Hepatocyte (in vitro differentiated cells): ENCODE measurements at places on chromosomes 2 and 18. TPM values are rescaled to one million over a fixed set of nuclear protein-coding genes. Genes with fewer than 3 reads are reported as not detected.

GRCh38 chr2:165432234-165432966, 37.1 kb upstream of the CSRNP3 start:
- no peak for DNase-seq
- H3K27me3 ChIP-seq: no peaks in the 10 kb centered on the region
- H3K36me3 ChIP-seq: no peaks in the 10 kb centered on the region

TXNDC2 gene
- total RNA-seq: 0.08 TPM in 1 of 2 replicates, not detected in the other

STARD6 gene
- not detected in 2 replicates for total RNA-seq

DNA sequence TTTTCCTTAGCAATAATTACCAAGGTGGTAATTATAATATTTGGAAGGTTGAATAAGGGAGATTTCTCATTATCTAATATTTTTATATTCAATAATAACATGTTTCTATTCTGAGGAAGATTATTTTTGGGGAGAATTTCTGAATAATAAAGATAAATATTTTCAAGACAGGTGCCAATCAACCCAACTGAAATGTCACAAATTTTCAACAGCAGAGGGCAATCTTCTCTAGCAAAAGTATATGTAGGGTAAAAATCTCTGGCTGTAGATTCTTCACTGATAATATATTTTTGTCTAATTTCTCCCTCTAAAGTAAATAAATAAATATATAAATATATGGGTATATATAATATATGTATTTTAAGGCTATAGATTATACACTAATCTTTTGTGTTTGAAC, 1187.2 kb upstream of the CRIM1 start:
- H3K4me1 ChIP-seq: no peaks in the 10 kb centered on the region
- H3K27ac ChIP-seq: no peak overlapping the region
- DNase-seq: no peak
- no peaks in the 10 kb centered on the region for H3K27me3 ChIP-seq
- H3K4me3 ChIP-seq: no peak overlapping the region

DNA sequence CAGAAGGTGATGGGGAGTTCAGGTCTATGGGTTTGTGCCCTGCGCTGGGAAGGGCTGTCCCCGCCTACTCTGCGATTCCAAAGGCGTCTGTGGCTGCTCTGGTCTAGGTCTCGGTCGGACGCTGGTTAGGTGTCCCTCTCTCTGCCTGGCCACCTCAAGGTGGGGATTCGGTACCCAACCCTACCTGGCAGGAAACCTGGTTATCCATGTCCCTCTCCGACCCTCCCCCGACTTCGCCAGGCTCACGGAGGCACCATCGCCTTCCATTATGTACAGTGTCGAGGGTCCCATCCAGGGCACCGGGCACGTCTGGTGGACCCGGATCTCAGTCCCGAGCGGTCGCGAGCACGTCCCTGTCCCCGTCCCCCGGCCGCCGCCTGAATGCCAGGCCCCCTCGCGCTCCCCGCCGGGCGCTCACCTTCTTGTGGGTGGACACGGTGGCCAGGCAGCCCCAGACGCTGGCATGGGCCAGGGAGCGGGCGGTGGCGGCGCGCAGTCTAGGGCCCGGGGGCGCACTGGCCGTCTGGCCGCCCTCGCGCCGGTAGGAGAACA, 628 bp downstream of the CREG2 start:
- no peaks in the 10 kb centered on the region for H3K36me3 ChIP-seq
- H3K27ac ChIP-seq: no peak overlapping the region
- peaks cover 58% of the 10 kb centered on the region for H3K27me3 ChIP-seq
- no peaks in the 10 kb centered on the region for H3K4me1 ChIP-seq
- H3K4me3 ChIP-seq: peak overlapping the region; percentile 58

- no peak for DNase-seq
- H3K27me3 ChIP-seq: no peaks in the 10 kb centered on the region
- H3K4me1 ChIP-seq: no peaks in the 10 kb centered on the region
- H3K4me3 ChIP-seq: no peak overlapping the region
These were observed 23.9 kb downstream of the PTPRM start for GRCh38 chr18:7590826-7591560.

GRB14 gene
- total RNA-seq: 3.6 and 4.2 TPM in 2 replicates

- H3K27ac ChIP-seq: peak overlapping the region; percentile 98
- no peak for DNase-seq
- no peaks in the 10 kb centered on the region for H3K36me3 ChIP-seq
- H3K27me3 ChIP-seq: no peaks in the 10 kb centered on the region
- H3K4me1 ChIP-seq: peaks cover 52% of the 10 kb centered on the region
These were observed 67.2 kb downstream of the MCFD2 start for GRCh38 chr2:46848447-46848846.

PTPRM gene
- 33.1 and 47.4 TPM in 2 replicates for total RNA-seq

GRCh38 chr2:127627740-127628571, 18.0 kb upstream of the GPR17 start:
- no peak overlapping the region for H3K4me3 ChIP-seq
- no peaks in the 10 kb centered on the region for H3K36me3 ChIP-seq
- no peaks in the 10 kb centered on the region for H3K27me3 ChIP-seq
- DNase-seq: no peak

PDE1A gene
- total RNA-seq: 4.7 TPM in 2 replicates

GRCh38 chr18:6315517-6316331, 99.0 kb downstream of the L3MBTL4 start:
- H3K4me3 ChIP-seq: no peak overlapping the region
- H3K4me1 ChIP-seq: no peaks in the 10 kb centered on the region
- no peaks in the 10 kb centered on the region for H3K27me3 ChIP-seq
- no peak overlapping the region for H3K27ac ChIP-seq
- DNase-seq: peak; percentile 10
- H3K36me3 ChIP-seq: no peaks in the 10 kb centered on the region

- H3K4me1 ChIP-seq: peaks cover 36% of the 10 kb centered on the region
- H3K4me3 ChIP-seq: no peak overlapping the region
- H3K27ac ChIP-seq: peak overlapping the region; percentile 65
- no peaks in the 10 kb centered on the region for H3K27me3 ChIP-seq
These were observed 270.3 kb downstream of the NEDD4L start for GRCh38 chr18:58314284-58314683.

DNA sequence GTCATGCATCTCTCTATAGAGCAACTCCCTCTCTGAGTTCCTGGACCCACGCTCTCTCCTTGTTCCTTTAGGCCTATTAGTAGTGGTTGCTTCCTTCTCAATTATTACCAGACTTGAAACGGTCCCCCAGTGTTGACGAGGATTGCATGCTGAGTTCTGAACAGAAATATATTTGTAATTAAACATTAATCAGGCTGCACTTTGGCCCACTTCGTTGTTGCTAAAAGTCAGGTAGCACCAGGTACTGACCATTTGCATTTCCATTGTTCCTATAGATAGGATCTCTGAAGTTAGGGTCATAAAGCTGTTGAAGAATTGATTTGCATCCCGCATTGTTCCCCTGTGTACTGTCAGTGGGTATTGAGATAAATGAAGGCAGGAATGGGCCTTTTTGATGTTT, 36.9 kb upstream of the TTR start:
- no peaks in the 10 kb centered on the region for H3K4me1 ChIP-seq
- no peak for DNase-seq
- no peak overlapping the region for H3K4me3 ChIP-seq
- H3K27ac ChIP-seq: no peak overlapping the region
- no peaks in the 10 kb centered on the region for H3K36me3 ChIP-seq

DNA sequence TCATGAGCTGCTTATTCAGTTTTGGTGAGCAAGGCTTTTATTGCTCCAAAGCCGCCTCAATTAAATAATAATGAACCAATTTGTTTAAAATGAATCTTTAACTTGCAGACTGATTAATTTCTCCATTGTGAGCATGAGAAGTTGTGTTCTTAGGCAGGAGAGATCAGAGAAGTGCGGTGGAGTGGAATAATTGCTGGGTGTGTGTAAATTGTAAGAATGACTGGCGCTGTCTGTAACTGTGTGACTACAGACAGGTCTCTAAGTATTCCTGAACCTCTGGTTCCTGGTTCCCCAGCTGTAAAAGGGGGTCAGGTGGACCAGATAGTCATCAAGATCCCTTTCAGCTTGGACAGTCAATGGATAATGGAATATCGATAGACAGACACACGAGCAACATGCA, 98.0 kb upstream of the EFEMP1 start:
- peaks cover 6% of the 10 kb centered on the region for H3K27me3 ChIP-seq
- DNase-seq: no peak
- H3K36me3 ChIP-seq: no peaks in the 10 kb centered on the region
- H3K4me3 ChIP-seq: no peak overlapping the region

- H3K36me3 ChIP-seq: no peaks in the 10 kb centered on the region
- H3K27ac ChIP-seq: peak overlapping the region; percentile 26
- no peak for DNase-seq
- H3K27me3 ChIP-seq: no peaks in the 10 kb centered on the region
- no peak overlapping the region for H3K4me3 ChIP-seq
These were observed 506.8 kb upstream of the ZEB2 start for GRCh38 chr2:145026456-145027455.

- no peak overlapping the region for H3K4me3 ChIP-seq
- H3K27me3 ChIP-seq: no peaks in the 10 kb centered on the region
These were observed 759.9 kb upstream of the HS6ST1 start for GRCh38 chr2:129078548-129078947.

SH3BP4 gene
- total RNA-seq: 32.0 and 35.9 TPM in 2 replicates

DNA sequence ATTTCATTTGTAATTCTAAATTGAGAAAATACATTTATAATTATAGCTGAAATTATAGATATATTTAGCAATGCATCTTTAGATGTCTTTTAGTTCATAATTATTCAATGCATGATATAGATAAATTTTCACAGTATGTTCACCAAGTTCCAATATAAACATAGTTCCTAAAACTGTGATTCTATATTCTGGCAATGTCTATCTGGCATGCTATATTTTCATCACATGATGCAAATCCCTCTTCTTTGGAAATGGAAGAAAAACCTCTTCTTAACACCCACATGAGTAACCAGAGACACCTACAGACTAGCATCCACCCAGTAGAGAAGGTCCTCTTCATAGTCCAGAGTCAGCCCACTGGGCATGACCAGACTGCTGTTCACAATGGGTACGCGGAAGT, 135.8 kb downstream of the DHRS9 start:
- H3K36me3 ChIP-seq: no peaks in the 10 kb centered on the region
- H3K27me3 ChIP-seq: no peaks in the 10 kb centered on the region
- no peak overlapping the region for H3K27ac ChIP-seq
- no peak overlapping the region for H3K4me3 ChIP-seq
- no peaks in the 10 kb centered on the region for H3K4me1 ChIP-seq
- DNase-seq: no peak

GRCh38 chr2:169110419-169110818, 41.1 kb downstream of the DHRS9 start:
- H3K27me3 ChIP-seq: peaks cover 9% of the 10 kb centered on the region
- no peak for DNase-seq
- no peak overlapping the region for H3K4me3 ChIP-seq
- no peak overlapping the region for H3K27ac ChIP-seq
